ENCODE measurements at places on chromosomes 5 and 9. TPM values are rescaled to one million over a fixed set of nuclear protein-coding genes. Genes with fewer than 3 reads are reported as not detected.

Gene CFAP157
- 1.0 TPM for total RNA-seq

Gene MARCOL
- total RNA-seq, result not detected

Gene TEK
- 12.8 TPM for total RNA-seq

Gene PCDHGA10
- 6.8 TPM for total RNA-seq

Gene OMD
- 122 TPM for total RNA-seq

Gene CD14
- 173 TPM for total RNA-seq

Gene CBY3
- not detected for total RNA-seq

Gene HCN1
- total RNA-seq, result 0.13 TPM

Gene TMEM174
- total RNA-seq, result not detected

Gene CDX1
- total RNA-seq, result not detected

Gene C5orf52
- not detected for total RNA-seq

Gene NOXA1
- 1.9 TPM for total RNA-seq

Gene EPB41L4A
- 64.3 TPM for total RNA-seq

Gene PCDHA1
- not detected for total RNA-seq

Gene LCN1
- not detected for total RNA-seq

Gene PLAC8L1
- not detected for total RNA-seq

Gene FSD1L
- total RNA-seq, result 9.1 TPM

Gene GALNT12
- total RNA-seq, result 4.4 TPM

Gene ANXA6
- total RNA-seq, result 505 TPM

Gene CDH10
- not detected for total RNA-seq

Gene SLC4A9
- total RNA-seq, result 0.74 TPM

Gene PITX1
- total RNA-seq, result 1.2 TPM

Gene IL4
- total RNA-seq, result not detected

Gene NIPAL4
- 0.84 TPM for total RNA-seq

Gene LOX
- 30.9 TPM for total RNA-seq

Gene FBXL7
- total RNA-seq, result 15.7 TPM

Gene RNF208
- 0.72 TPM for total RNA-seq

Gene CEP72
- 2.0 TPM for total RNA-seq

Gene ECM2
- total RNA-seq, result 80.6 TPM

Gene VCAN
- total RNA-seq, result 91.4 TPM

Gene BRINP1
- not detected for total RNA-seq

Gene SLC44A1
- total RNA-seq, result 35.4 TPM

Gene PCDHB15
- 4.4 TPM for total RNA-seq

Gene PLPP6
- total RNA-seq, result 3.4 TPM

Gene STC2
- 45.9 TPM for total RNA-seq

Gene RNF20
- total RNA-seq, result 22.5 TPM

Gene C5
- 5.2 TPM for total RNA-seq

Gene GADD45G
- 23.8 TPM for total RNA-seq

Gene CER1
- total RNA-seq, result not detected

Gene C9
- 0.12 TPM for total RNA-seq

Gene LRRTM2
- total RNA-seq, result 0.60 TPM

Gene GPR150
- 0.19 TPM for total RNA-seq

Gene PCDHGA4
- 9.0 TPM for total RNA-seq

Gene GCNT4
- total RNA-seq, result 1.4 TPM

Gene WDR36
- 32.8 TPM for total RNA-seq

Gene LCN9
- total RNA-seq, result not detected

Gene SIT1
- total RNA-seq, result 1.0 TPM

Gene FOXD4L3
- 0.19 TPM for total RNA-seq

Gene CARD6
- total RNA-seq, result 37.0 TPM

Gene RNF183
- not detected for total RNA-seq

Data from omental fat pad (tissue), 4 donors.